ENCODE measurements at places on chromosomes 3 and 15. TPM values are rescaled to one million over a fixed set of nuclear protein-coding genes. Genes with fewer than 3 reads are reported as not detected.

DNA sequence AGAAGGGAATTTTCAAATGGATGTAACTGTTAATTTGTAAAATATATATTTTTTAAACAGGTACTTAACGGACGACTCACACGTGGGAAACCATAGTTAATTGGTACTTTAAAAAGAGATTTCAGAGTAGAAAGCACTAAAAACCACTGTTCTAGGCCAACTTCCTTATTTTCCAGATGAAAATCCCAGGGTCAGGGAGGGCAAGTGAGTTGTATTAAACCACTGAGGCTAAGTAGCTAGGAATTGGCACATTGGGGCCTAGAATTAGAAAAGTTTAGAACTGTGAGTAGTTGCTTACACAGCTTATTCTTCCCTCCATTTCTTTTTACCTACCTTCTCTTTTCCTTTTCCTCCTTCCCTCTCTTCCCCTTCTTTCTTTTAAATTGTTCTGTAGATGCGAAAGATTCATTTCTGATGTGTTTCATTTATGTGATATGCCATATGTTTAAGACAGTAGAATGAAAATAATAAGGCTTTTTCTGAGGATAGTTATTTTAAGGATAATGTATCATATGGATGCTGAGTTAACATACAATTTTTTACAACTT is 4.1 kb upstream of the UTS2B start:
- DNase-seq: no peak

DNA sequence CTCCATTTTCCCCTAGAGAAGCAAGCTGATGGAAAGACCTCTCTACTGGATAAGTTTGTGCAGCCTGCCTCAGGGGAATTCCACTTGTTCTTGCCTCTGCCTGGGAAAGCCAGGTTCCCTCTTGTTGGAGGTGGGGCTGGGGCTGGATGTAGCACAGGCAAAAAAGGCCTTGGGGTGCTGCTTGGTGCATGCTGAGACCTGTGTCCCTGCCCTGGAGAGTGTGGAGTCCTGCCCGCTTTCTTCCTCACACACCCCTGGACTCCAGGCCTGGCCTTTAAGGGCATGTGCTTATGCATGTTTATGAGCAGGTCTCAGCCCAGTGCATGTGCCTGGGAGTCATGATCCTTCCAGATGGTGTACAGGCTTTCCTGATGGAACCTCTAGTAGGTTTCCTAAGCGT is 23.5 kb upstream of the JMJD7 start:
- DNase-seq: no peak

DNA sequence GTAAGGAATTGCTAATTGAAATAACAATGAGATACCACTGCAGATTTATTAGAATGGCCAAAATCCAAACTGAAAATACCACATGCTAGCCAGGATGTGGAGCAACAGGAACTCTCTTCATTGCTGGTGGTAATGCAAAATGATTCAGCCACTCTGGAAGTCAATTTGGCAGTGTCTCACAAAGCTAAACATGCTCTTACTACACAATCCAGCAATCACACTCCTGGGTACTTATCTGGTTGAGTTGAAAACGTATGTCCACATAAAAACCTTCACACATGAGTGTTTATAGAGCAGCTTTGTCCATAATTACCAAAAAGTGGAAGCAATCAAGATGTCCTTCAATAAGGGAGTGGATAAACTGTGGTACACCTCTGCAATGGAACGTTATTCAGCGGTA is 113.3 kb downstream of the SMAD6 start:
- DNase-seq: peak; percentile 73

Gene PRICKLE2
- total RNA-seq: 2.8 TPM

DNA sequence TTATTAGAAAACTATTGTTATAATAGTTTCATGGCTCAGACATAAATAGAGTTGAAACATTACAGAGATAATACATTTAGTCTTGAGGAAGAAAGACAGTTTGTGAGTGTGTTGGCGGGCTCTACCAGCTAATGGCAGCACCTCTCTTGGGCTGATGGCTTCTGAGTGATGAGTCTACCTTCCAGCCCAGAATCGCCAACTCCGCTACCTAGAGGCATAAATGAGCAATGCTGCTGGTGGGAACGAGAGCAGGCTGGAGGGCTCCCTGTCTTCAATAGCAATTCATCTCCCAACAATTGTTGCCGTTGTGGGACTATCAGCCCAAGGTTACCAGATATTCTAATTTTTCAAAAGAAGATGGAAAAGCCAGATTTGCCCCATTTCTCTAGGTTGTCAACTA is 388.7 kb downstream of the FOXP1 start:
- no peak for DNase-seq

- no peak for DNase-seq
Measured at GRCh38 chr15:36478561-36478960, 100.9 kb upstream of the CDIN1 start.

DNA sequence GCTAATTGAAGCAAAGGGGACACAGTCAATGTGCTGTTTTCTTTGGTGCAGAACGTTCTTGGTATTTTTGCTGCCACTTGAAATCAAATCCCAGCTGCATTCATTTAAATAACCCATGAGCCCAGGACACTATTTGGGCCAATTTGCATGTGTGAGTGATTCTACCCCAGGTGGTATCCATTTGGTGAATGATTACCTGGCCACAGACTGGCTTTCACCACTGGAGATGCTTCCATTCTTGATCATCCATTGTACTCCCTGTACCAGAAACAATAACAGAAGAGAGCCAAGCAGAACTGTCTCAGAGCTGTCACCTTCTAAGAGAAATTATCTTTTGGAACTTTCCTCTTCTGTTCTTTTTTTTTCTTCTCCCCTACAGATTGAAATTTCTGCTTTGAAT is 139.7 kb upstream of the RARB start:
- no peak for DNase-seq

DNA sequence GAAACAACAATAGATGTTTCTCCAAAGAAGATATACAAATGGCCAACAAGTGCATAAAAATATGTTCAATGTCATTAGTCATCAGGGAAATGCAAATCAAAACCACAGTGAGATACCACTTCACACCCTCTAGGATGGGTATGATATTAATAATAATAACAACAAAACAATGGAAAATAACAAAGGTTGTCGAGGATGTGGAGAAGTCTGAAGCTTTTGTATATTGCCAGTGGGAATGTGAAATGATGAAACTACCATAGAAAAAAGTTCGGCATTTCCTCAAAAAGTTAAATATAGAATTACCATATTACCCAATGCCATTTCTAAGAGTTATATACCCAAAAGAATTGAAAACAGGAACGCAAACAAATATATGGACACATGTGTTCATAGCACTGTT is 10.8 kb downstream of the BHLHE40 start:
- peak; percentile 72 for DNase-seq

- no peak for DNase-seq
Measured at GRCh38 chr3:127445581-127446343, 144.8 kb downstream of the TPRA1 start.

GRCh38 chr3:196968233-196969133 is at the start of gene PIGZ:
TSS of gene PIGZ (minus strand) at chr3:196968833. CDS start at chr3:196952031, 16,802 bp downstream.
- peak; percentile 55 for DNase-seq

DNA sequence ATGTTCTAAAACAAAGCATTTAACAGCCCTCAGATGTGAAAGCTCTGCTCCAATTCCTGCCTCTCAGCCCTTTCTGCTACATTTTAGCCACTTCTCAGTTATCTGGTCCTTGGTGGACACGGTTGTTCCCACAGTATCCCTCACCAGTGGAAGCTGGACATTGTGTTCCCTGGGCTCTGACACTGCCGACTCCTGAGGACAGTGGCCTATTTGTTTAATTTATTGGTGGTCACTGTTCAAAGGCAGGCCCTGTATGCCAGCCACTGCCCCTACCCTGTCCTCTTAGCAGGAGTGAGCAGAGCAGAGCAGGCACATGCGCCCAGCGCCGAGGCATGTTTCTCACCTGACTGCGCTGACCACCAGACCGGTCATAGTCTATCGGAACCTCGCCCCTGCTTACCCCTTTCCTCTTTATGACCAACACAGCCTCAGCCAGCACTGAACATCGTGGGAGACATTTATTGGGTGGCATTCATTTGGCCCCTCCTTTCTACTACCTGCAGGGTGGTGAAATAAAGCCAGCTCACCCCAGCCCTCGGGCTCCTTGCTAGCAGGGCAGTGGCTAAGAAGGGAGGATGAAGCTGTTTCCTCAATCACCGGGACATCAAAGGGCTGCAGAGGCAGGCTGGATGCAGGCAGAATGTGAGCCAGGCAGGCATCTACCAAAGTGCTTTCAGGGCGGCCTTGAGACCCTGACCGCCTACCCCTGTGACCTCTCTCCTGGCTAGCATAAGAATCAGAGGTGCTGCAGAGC is 54.3 kb upstream of the HACD2 start:
- no peak for DNase-seq

DNA sequence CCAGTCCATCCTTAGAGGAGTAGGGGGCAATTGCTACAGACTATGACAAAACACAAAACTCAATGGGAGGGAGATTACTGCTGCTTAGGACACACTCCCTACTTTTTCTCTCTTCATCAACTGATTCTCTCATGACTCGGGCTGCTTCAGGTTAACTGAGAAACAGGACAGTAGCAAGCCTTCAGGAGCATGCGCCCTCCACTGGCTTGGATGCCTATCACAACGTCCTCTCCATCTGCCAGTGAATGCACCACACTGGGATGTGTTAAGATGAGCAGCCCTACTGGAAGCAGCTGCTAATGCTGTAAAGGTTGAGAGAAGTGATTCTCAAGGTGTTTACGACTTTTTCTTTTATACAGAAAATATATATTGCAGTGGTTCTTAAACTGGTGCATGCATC is 542.3 kb downstream of the EDEM1 start:
- no peak for DNase-seq

Gene PCOLCE2
- total RNA-seq: 0.13 TPM

DNA sequence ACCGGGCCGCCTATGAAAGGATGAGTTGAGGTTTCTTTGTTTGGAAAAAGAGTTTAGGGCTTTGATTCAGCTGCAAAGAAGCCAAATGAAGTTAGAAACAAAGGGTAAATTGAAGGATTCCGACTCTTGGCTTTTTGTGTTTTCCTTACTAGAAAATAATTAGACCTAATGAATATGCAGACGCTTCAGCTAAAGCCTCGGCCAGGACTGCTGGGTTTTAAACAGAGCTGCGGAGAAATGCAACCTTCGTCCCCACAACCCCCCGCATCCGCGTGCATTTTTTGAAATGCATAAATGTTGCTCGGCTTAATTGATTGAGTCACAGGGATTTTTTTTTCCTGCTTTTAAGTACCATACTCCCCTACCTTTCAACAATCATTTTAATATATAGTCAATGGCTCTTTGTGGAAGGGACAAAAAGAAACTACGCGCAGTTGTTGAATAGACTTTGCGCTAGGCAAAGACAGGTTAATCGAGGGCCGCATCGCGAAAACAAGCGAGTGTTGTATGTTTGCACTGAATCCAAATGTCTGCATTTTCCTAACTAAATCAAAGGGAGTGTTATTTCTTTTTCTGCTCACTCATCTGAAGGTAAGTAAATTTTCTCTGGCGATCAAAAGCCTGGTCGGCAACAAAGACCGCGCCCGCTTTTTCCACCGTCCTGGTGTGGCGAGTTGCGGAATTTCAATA is 1.3 kb upstream of the ZIC4 start:
- no peak for DNase-seq

DNA sequence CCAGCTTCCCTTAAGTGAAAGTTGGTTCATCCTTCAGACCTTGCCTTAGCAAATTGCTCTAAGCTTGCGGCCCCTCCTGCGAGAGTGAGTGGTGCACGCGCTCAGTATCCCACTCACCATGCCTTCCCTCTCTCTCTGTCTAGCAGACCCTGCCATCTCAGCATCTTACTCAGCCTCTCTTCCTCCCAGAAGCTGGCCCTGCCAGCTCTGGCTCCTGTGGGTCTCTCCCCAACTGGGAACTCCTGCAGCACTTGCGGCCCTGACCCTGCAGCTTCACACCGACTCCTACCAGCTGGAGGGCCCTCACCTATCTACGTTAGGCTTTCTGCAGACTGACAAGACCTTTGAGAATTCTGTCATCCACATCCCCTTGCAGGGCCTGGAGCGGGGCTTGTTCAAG is 286.1 kb upstream of the TLE3 start:
- no peak for DNase-seq

GRCh38 chr15:56586206-56586605 is 121.3 kb upstream of the MNS1 start:
- no peak for DNase-seq

Gene GOLGA6D
- total RNA-seq: not detected

DNA sequence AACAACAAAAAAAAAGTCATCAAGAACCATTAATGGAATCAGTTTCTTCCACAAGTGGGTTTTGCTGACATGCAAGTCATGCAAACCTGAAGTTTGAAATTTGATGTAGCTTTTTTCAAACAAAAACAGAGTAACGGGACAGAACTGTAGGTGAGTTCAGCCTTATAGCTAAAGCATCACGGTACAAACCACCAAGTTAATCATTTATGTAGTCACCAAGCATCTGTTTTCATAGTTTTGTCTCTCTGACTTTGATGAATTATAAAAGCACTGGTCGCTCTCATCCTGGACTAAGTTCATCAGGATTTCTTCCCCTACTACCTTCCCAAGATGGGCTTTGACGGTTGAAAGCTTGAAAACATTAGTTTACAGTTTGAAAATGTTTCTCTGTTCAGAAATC is 117.0 kb upstream of the SAMMSON start:
- no peak for DNase-seq

DNA sequence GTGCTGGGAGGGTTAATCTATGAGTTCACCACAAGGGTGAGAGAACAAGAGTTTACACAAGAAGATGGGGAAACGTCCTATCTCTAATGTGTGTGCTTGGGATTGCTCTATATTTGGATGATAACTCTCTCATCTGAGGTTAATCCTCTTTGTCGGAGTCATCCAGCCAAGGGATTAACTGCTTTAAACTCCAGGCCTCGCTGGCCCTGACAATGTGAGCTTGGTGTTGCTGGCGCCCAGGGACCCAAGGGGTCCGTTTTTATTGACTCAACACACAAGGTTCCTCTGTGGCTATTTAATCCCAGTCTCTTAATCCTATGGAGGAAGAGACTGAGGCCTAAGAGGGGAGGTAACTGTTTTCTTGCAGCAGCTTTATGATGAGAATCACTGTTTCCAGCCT is 14.2 kb downstream of the SV2B start:
- DNase-seq: no peak

GRCh38 chr3:86645756-86646155 is 345.2 kb downstream of the VGLL3 start:
- DNase-seq: no peak

Gene GREM1
- total RNA-seq: 0.13 TPM

DNA sequence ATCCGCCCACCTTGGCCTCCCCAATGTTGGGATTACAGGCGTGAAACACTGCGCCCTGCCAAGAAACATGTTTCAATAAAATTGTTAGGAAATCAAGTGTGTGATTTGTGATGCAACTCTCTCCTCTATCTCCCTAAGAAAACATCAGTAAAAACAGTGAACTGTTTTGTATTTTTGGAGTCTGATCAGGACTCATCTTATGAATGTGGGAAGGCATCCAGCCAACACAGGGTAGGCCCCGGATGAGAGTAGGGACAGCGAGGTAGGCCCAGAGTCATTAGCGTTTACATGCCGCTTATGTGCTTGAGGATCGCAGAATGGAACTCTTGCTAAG is 884 bp upstream of the GLYCTK start:
- DNase-seq: no peak

- no peak for DNase-seq
Measured at GRCh38 chr15:72540606-72541237, 66.6 kb downstream of the ARIH1 start.

Gene ACSBG1
- not detected for total RNA-seq

Gene GOLGA8T
- total RNA-seq: under 0.01 TPM

GRCh38 chr3:70863049-70863448 is 550.6 kb upstream of the MDFIC2 start:
- DNase-seq: no peak

Gene C3orf52
- 8.1 TPM for total RNA-seq

GRCh38 chr3:44510000-44510368 is 32.5 kb upstream of the ZNF445 start:
- peak; percentile 26 for DNase-seq

GRCh38 chr3:33313331-33313730 is 36.1 kb downstream of the FBXL2 start:
- DNase-seq: no peak
